ENCODE measurements at places on chromosomes 7 and 10.

DNA sequence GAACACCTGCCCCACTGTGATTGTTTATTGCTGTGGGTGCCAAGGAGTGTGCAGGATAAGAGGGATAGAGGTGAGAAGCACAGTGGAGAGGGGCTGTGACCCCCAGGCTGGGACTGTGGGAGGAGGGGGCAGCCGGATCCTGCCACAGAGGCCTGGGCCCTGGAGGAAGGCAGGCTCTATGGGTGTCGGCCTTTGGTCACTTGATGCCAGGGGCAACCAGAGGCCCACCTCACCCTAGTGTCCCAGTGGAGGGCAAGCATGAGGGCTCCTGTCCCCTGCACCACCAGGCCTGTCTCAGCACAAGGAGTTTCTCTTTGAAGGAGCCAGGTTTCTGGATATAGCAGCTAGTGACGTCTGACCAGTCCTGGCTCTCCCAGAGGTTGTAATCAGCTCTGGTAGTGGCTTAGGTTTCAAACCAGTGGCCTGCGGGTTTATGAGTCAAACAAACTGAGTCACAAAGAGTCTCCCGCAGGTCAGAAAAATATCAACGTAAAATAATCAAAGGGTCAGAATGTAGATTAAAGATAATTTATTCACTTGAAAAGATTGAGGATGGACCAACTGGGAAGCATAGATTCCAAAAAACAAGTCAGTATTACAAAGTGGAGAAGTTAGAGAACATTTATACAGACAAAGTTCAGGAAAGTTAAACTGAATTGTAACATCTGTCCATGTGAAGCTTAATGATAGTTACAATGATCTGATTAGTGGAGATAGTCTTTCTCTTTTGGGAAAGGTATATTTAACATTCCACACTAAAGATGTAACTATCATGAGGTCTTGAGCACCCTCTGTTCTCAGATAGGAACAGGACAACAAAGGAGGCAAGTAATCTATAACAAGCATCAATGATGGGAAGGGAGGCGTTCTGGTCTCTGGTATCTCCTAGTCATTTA lies 37.2 kb upstream of the ZNF488 start:
- no peak for DNase-seq

- no peak for DNase-seq
Measured at GRCh38 chr7:150314639-150315239, 8.4 kb upstream of the LRRC61 start.

DNA sequence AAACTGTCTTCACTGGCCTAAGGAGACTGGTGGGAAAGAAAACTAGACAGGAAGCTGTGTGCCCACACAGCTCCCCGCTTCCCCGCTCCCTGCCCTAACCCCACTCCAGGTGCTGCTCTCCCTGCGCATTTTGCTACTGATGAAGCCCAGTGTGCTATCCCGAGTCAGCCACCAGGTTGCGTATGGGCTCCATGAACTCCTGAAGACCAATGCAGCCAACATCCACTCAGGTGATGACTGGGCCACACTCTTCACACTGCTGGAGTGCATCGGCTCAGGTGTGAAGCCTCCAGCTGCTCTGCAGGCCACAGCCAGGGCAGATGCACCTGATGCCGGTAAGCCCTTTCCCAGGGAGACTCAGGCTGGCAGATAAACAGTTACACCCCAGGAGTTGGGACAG lies 20.3 kb upstream of the NFKB2 start:
- no peak for DNase-seq

GRCh38 chr10:63593576-63593975 lies 72.4 kb downstream of the REEP3 start:
- no peak for DNase-seq

DNA sequence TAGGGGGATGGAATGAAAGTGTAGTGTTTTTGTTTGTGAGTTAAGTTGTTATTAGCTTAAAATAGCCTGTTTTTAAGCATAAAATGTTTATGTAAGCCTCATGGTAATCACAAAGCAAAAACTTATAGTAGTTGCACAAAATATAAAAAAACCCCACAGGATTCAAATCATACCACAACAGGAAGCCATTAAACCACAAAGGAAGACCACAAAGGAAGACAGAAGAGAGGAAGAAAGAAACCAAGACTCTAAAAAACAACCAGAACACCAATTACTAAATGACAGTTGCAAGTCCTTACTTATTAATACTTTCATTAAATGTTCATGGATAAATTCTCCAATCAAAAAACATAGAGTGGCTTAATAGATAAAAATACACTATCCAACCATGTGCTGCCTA lies 63.6 kb downstream of the ANKRD7 start:
- no peak for DNase-seq

- DNase-seq: no peak
Measured at GRCh38 chr10:22810643-22811465, 96.5 kb upstream of the PIP4K2A start.

DNA sequence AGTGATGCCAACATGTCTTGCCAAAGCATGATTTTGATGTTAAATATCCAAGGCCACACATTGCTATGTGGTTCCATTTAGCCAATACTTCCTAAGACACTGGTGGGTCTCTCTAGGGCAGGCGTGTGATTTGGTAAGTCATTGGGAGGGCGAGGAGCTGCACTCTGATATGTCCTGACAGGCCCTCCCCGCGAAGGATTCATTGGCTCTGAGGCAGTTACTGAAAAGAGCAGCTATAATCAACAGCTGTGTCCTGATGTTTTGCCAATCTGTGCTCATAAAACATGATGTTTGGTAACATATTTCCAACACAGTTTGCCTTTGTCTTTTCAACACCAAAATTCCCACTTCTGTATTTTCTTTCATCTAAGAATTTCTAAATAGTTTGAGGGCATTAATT lies 646.7 kb downstream of the PARD3 start:
- no peak for DNase-seq

- DNase-seq: no peak
Measured at GRCh38 chr7:132551439-132551838, 24.8 kb downstream of the PLXNA4 start.

GRCh38 chr7:105068886-105069285 lies 54.9 kb downstream of the KMT2E start:
- DNase-seq: no peak

GRCh38 chr10:63204667-63205391 lies 71.7 kb downstream of the NRBF2 start:
- DNase-seq: no peak

DNA sequence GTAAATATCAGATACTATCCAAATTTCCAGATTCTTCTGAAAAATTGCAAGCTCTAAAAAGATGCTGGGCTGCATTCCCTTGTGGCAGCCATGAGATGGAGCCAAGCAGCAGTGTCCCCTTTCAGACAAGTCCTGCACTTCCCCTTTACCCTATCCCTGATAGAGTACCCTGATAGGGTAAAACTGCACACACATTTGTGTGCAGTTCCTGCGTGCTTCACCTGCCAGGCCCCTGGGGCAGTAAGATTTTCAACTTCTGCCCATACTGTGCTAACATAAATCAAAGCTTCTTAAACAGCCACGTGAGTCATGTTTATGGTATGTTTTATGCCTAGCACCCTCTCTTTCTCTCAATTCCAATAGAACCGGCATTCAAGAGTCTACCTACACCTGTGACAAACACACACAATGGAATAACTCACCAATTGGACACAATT lies 52.2 kb downstream of the IFIT5 start:
- DNase-seq: peak; percentile 32

GRCh38 chr10:73032536-73032935 lies 64.1 kb downstream of the P4HA1 start:
- DNase-seq: no peak

GRCh38 chr7:43484678-43485395 lies 98.1 kb upstream of the STK17A start:
- no peak for DNase-seq

DNA sequence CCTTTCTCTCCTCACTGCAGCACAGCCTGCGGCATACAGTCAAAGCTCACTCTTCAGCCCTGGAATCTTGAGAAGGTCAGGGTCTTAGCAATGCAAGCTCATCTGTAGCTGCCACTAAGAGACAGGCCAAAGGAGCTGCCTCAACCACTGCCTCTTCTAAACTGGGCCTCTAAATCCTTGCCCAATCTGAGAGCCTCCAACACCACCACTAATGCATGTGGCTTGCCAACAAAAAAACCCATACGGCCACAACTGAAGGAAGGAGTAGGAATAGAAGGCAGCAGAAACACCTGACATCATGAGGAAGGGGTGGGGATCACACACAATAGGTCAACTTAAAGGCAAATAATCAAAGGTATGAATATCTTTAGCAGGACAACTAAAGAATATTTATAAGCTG lies 183.8 kb downstream of the SRPK2 start:
- DNase-seq: no peak

GRCh38 chr10:88652616-88653015 lies 11.6 kb upstream of the LIPF start:
- no peak for DNase-seq

DNA sequence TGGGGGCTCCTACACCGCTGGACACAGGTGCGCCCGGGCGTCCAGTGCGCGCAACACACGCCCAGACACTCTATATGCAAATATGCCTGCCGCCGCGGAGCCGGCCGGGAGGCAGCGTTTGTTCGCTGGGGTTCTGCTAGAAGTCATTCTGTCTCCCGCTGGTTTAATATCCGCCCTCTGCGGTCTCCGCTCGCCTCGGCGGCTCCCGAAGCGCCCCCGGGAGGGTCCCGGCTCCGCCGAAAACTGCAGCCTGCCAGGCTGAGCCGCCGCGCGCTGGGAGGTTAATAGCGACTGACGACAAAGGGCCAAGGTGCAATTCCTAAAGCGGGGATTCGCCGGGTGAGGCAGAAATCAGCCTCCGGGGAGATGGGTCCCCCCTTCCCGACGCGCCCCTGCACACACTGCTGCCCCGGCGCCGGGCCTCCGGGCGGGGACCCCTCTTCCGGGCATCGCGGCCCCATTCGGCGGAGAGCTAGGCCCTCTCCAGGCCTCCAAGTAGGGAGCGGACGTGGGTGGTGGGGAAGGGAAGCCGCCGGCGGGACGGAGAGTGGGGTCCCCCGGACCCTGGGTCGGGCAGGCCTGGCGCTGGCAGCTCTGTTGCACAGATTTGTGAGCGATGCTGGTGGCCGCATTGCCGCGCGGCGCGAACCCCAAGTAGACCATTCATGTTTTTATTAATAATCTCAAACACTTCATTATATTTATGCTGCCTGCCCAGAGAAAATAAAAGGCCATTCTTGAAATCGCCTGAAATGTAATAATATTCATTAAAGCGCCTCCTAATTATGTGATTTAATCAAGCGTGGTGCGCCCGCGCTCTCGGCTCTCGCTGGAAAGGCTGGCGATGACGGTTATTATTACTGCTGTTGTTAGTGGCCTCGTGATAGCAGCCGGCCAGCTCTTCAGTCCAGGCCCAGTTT lies 9.1 kb downstream of the EN2 start:
- no peak for DNase-seq

GRCh38 chr7:44045226-44046014 lies 918 bp downstream of the DBNL start:
- DNase-seq: no peak

- no peak for DNase-seq
Measured at GRCh38 chr7:8177109-8177933, 84.6 kb downstream of the ICA1 start.

- DNase-seq: no peak
Measured at GRCh38 chr7:26584326-26584725, 280.1 kb downstream of the SKAP2 start.

DNA sequence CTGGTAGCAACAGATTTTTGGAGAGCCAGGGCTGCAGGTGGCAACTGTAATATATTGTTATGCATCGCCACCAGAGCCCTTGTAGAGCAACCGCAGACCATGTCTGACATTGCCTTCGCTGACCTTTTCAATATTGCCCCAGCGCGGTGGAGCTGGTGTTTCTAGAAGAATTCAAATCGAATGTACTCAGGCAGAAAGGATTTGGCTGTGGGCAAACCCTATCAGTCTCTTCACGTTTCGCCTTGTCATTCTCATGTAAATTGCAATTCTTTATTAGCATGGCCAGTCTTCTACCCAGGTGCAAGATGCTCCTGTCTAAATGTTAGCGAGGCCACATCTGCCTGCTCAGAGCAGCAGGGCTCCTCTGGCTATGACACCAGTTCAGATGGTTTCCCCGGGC lies 490.2 kb upstream of the AUTS2 start:
- no peak for DNase-seq

DNA sequence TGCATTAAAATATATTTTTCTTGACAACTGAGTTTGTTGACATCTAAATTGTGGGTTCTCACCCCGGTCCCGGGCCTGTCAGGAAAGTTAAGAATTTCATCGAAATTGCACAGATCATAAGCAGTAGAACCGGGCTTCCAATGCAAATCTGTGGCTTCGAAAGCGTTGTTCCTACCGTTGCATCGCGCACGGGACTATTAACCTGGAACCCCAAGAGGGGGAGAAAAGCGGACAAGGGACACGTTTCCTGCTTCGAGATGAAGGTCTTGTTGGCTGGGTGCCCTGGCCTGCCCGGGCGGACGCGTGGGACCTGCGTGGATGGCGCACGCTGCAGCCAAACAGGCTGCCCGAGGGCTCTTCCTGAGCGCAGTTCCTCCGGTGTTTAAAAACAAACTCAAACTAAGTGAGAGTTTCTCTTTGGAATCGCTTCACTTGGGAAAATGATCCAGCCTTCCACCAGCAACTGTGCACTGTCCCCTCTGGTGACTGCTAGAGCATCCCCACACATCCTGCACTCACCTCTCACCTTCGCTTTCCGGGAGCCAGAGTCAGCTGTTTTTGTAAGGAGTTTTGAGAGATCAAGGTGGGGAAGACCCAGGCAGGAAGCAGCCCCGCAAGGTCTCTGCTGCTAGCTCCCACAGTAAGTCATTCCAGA lies 5.1 kb upstream of the TBX20 start:
- no peak for DNase-seq

DNA sequence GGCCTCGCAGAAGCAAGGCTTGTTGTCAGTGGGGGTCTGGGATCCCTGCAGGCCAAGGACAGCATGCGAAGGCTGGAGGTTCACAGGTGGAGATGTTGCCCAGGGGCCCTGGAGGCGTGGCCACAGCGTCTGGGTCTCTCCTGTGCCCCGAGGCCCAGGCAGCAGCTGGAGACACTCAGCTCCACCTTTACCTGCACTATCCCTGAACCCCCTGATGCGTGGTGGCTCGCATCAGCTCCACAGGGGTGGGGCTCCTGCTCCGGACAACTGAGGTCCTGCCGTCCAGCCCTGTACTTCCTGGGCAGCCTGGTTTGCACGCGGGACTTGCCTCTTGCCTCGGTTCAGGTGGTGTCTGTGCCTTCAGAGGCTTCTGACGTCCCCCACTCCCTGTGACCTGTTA lies 54.6 kb upstream of the ZNF32 start:
- no peak for DNase-seq

DNA sequence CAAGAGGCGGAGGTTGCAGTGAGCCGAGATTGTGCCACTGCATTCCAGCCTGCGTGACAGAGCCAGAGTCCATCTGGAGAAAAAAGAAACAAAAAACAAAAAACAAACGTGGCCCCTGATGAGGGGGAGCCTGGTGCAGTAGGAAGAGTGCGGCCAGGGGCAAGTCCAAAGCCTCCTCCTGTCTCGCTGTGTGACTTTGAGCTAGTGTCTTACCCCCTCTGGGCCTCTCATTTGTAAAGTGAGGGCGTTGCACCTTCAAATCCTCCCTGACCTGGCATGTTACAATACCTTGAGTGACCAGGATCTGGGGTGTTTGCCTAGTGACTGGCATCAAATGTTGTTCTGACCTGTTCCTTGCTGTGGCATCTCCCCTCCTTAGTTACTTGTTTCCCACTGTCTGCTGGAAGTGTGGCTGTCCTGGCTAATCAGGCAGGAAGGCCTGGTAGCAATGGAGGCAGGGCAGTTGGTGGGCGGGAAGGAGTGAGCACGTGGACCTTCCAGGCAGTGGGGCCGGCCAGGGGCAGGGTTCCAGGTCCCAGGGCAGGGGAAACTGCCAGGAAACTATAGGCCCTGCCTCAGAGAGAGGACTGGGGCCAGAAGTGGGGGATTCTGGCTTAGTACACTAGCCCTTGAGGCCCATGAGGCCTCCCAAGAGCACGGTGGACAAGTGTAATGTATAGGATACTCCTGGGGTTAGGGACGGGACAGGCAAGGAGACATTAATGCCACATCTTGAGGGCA lies 24.5 kb upstream of the GOLGA7B start:
- DNase-seq: no peak

All from NCI-H446 (cell line).